GOT3 (cell line): ENCODE measurements at places on chromosomes 1 and 21.

DNA sequence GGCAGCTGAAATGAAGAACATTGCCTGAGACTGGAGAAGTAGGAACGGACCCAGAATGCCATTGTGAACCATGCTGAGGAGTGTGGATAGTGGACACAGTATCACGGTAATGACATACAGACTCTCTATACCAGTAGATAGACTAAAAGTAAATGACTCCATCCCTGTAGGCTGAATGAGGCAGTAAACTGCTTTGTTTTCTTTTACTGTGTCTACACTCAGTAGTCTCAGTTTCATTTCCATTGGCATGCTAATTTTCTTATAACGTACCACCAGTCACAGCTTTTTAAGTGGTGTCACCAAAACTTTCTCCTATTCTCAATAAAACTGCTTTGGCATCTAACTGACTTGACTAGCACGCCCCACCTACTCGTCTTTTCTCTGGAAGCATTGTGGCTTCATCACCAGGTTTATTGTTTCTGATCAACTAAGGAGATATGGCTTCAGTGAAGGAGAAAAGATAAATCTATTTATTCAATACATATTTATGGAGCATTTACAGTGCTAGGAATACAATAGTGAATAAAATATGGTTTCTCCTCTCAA, 8.4 kb upstream of the ZNF697 start:
- DNase-seq = no peak

DNA sequence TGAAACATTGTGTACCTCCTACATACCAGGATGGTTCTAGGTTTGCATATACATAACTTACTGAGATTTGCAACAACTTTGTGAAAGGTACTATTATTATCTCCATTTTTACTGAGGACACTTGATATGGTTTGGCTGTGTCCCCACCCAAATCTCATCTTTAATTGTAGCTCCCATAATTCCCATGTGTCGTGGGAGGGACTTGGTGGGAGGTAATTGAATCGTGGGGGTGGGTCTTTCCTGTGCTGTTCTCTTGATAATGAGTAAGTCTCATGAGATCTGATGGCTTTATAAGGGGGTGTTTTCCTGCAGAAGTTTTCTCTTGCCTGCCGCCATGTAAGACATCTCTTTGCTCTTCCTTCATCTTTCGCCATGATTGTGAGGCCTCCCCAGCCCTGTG, 40.1 kb downstream of the IGSF21 start:
- DNase-seq = no peak

DNA sequence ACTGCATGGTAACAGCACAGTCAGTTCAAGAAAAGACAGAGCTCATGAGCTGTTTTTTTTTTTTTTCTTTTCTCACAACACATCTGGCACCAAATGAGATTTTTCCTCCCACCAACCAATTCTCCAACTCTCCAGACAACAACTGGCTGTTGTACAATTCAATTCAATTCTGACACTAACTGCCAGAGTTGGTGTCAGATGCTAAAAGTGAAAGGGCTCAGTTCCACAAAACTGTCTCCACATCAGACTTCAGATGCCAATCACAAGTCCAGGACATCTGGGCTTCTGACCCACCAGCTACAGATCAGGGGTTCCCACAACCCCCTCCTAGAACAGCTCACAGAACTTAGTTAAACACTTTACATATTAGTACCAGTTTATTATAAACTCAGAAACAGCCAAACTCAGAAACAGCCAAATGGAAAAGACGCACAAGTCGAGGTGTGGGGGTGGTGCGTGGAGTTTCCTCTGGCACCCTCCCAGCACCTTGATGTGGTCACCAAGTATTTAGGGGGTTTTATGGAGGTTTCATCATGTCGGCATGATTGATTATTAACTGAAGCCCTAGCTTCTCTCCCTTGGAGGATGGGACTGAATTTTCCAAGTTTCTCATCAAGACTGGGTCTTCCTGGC, 39.2 kb upstream of the LRRC8D start:
- no peak for DNase-seq

- DNase-seq = no peak
Measured at GRCh38 chr21:38993561-38993960, 187.8 kb downstream of the ETS2 start.

GRCh38 chr1:103274886-103275285, 166.6 kb upstream of the COL11A1 start:
- no peak for DNase-seq

- no peak for DNase-seq
Measured at GRCh38 chr1:200323856-200324400, 85.9 kb downstream of the ZNF281 start.

DNA sequence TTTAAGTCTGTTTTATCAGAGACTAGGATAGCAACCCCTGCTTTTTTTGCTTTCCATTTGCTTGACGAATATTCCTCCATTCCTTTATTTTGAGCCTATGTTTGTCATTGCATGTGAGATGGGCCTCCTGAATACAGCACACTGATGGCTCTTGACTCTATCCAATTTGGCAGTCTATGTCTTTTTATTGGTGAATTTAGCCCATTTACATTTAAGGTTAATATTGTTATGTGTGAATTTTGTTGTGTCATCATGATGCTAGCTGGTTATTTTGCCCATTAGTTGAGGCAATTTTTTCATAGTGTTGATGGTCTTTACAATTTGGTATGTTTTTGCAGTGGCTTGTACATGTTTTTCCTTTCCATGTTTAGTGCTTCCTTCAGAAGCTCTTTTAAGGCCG, 50.7 kb upstream of the PDE4B start:
- DNase-seq = no peak

GRCh38 chr1:231322880-231323530, 14.6 kb downstream of the EXOC8 start:
- no peak for DNase-seq

- DNase-seq = no peak
Measured at GRCh38 chr1:216285052-216285451, 138.2 kb downstream of the USH2A start.

GRCh38 chr1:21647431-21648351, 21.5 kb downstream of the RAP1GAP start:
- DNase-seq = peak; percentile 12

DNA sequence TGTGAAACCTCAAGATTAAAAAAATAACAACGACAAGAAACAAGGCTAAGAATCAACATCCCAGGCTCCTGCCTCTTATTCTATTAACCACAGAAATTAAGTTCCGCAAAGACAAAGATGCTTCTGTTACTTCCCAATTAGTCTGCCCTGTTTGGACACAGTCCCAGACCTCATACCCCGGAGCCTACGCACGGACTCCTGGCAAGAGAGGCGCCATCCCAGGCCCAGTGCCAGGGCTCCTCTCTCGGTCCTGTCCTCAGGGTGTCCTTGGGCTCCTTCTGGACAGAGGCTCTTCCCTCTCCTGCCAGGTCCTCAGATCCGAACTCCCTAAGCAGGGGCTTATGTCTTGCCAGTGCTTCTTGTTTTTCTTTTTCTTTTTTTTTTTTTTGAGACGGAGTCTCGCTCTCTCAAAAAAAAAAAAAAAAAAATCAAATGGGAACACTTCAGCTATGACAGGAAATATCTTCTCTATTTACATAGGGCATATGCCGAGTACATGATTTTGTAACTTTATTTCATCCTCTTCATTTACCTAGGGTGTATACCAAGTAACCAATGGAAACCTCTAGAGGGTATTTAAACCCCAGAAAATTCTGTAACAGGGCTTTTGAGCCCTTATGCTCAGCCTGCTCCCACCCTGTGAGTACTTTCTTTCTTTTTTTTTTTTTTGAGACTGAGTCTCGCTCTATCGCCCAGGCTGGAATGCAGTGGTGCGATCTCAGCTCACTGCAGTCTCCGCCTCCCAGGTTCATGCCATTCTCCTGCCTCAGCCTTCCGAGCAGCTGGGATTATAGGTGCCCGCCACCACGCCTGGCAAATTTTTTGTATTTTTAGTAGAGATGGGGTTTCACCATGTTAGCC, 11.7 kb upstream of the ENO1 start:
- peak; percentile 32 for DNase-seq

GRCh38 chr1:84918726-84919336, 25.8 kb upstream of the LPAR3 start:
- DNase-seq = no peak

GRCh38 chr1:170596701-170597100, 64.7 kb downstream of the GORAB start:
- no peak for DNase-seq

GRCh38 chr1:160104486-160104885, 6.1 kb upstream of the IGSF8 start:
- no peak for DNase-seq

DNA sequence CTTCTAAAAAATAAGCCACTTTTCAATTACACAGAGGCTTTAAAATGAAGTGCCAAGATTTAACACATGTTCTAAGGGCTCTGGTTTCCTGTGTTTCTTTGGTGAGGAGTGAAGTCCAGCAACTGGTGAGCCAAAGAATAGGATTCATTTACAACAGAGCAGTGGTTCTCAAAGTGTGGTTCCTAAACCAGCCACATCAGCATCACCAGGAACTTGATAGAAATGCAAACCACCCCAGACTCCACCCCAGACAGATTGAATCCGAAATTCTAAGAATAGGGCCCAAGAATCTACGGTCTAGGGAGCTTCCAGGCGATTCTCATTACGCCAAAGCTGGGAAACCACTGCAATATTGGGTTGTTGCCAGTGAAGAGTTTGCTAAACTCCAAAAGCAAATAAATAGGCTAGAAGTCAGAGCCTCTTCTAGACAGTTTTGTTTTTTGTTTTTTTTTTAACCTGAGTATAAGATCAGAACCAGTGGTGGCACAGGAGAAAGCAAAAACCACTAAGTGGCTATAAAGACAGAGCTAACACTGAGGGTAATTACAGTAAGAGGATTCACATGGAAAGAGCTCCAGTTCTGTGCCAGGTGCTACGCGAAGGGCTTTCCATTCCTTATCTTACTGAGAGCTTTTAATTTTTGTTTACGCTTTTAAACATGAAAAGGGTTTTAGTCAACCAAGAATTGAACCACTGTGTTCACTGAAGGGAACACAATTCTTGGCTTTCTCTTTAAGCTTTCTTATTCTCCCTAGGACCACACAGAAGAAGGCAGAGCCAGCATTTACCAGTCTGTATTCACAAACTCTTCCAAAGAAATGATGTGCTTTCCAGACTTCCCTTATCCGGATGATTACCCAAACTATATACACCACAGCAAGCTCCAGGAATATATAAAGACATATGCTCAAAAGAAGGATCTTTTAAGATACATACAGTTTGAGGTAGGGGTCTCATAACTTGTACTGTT, 42.4 kb upstream of the FMO2 start:
- DNase-seq = no peak

GRCh38 chr1:18148461-18148860, 40.9 kb downstream of the IGSF21 start:
- no peak for DNase-seq

DNA sequence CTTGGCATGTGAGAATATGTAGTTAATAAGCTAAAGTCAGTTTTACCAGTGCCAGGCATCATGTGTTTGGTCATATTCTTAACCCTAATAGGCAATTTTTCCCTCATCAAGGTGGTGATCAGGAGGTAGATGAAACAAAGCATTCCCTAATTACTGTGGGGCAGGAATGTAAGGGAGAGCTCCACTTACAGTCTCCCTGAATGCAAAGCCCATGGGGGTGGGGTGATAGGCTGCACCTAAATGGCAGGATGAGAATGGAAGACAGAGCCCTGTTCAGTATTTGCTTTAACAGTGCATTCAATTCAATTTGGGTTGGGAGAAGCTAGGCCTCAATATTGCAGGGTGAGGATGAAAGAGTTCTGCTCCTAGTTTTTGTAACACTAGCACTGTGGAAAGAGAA, 23.4 kb downstream of the ZNF678 start:
- no peak for DNase-seq

- DNase-seq = no peak
Measured at GRCh38 chr1:165356876-165357275, 361 bp upstream of the LMX1A start.

DNA sequence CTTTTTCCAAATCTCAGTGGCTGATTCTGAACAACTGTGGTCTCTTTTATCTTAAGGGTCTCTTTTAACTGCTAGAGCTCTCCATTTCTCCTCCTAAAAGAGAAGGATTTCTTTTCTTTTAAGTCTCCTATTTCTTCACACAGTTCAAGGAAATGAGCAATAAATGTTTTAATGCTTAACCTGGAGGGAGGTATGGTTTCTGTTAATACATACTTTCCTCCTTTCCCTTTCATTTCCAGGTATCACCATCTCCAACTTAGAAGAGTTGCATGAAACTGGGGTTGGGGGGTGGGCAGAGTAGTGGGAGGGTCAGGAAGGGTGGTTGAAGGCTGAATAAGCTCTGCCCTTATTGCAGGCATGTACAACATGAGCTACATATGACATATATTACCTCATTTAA, 31.4 kb downstream of the HSD3B2 start:
- no peak for DNase-seq
